Lower lobe of right lung (tissue), 2 donors: ENCODE measurements at places on chromosomes 16 and 17. TPM values are rescaled to one million over a fixed set of nuclear protein-coding genes. Genes with fewer than 3 reads are reported as not detected.
A peak's percentile ranks its signal among the peaks of the same experiment; 100 is the strongest.

Gene CDC6
- 2.3 TPM for total RNA-seq

DNA sequence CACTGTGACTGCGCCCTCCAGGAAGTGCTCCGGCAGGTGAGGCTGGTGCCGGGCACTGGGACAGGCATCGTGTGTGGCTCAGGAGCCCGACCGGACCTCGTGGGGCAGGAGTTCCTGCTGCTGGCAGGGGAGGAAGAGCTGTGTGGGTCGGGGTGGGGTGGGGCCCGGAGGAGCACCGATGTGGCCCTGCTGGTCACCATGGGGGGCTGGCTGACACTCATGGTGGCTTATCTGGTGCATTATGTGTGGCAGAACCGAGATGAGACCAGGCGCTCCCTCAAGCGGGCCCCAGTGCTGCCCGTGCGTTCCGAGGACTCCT lies 16.8 kb downstream of the LRRC3C start:
- no peak overlapping the region for H3K4me3 ChIP-seq
- no peaks in the 10 kb centered on the region for H3K27me3 ChIP-seq
- H3K27ac ChIP-seq: no peak overlapping the region
- H3K4me1 ChIP-seq: no peaks in the 10 kb centered on the region

DNA sequence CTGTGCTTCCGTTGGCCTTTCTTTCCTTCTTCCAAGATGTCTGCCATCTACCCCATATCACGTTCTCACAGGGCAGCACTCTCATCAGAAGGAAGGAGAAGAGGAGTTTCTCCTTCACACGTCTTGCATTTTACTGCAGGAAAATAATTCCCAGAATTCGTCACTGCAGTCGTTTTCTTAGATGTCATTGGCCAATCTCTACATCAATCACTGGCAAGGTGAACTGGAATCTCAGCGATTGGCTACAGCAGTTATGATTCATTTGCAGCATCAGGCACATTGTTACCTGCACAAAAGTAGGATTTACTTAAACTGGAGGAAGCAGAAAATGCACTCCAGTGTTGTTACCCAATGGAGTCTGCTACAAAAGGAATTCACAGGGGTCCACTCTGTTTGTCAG lies 277.2 kb upstream of the RBFOX1 start:
- DNase-seq: no peak
- H3K27ac ChIP-seq: no peak overlapping the region

GRCh38 chr16:78972006-78972405 lies 628.5 kb downstream of the MAF start:
- DNase-seq: no peak
- no peaks in the 10 kb centered on the region for H3K27me3 ChIP-seq
- H3K27ac ChIP-seq: no peak overlapping the region
- H3K4me1 ChIP-seq: no peaks in the 10 kb centered on the region
- H3K36me3 ChIP-seq: no peaks in the 10 kb centered on the region

DNA sequence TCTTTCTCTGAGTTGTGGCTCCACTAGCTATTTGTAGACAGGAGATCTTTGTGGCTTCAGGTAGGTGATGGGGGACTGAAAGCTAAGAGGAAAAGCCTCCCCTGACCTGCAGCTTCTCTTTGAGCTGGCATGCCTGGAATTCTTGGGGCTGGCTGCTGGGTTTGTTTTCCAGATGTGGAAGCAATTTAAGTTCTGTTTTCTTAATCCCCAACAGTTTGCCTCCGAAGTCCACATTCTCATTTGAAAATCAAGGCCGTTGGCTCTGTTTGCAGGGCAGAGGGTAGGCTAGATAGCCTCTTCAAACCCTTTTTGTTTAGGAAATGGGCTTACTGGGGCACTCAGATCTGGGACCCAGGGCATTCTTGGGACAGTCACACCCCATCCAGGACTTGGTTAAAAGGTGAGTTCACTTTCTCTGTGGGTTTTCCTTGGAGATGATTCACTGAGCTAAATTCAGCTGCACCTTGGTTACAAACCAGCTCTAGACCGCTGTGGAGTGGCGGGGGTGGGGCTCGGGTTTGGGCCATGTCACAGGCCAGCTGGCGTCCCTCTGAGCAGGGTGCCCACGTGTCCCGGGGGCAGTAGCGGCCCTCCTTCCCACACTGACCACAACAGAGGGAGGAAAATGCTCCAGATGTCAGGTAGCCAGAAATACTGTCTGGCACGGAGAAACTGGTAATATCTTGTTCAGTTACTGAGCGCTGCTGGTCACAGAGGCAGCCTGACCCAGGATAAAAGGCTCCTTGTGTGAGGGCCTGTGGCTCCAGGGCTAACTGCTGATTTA lies 108.5 kb downstream of the RAB11FIP4 start:
- H3K4me3 ChIP-seq: no peak overlapping the region
- H3K36me3 ChIP-seq: no peaks in the 10 kb centered on the region
- H3K27me3 ChIP-seq: no peaks in the 10 kb centered on the region

DNA sequence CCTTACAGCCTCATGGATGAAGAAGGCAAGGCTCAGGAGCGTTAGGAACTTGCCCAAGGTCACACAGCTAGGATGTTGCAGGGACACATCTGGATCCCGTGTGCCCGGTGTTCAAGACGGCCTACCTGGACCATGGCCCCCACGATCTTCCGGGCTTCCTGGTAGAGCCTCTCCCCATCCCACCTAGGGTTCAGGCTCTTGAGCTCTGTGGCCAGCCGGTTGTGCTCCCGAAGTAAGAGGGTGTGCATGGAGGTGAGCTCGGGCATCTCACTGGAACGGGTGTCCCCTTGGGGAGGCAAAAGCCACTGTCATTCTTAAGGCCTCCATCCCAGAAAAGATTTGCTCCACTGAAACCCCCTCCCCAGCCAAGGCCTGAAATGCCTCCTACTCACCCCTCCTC lies 5.3 kb downstream of the MPO start:
- H3K27ac ChIP-seq: no peak overlapping the region
- no peaks in the 10 kb centered on the region for H3K36me3 ChIP-seq
- no peak overlapping the region for H3K4me3 ChIP-seq
- DNase-seq: no peak
- H3K4me1 ChIP-seq: no peaks in the 10 kb centered on the region

- no peak overlapping the region for H3K27ac ChIP-seq
- H3K36me3 ChIP-seq: no peaks in the 10 kb centered on the region
- peaks cover 48% of the 10 kb centered on the region for H3K27me3 ChIP-seq
- H3K4me1 ChIP-seq: no peaks in the 10 kb centered on the region
Measured at GRCh38 chr16:86736502-86736901, 158.2 kb downstream of the FOXL1 start.

DNA sequence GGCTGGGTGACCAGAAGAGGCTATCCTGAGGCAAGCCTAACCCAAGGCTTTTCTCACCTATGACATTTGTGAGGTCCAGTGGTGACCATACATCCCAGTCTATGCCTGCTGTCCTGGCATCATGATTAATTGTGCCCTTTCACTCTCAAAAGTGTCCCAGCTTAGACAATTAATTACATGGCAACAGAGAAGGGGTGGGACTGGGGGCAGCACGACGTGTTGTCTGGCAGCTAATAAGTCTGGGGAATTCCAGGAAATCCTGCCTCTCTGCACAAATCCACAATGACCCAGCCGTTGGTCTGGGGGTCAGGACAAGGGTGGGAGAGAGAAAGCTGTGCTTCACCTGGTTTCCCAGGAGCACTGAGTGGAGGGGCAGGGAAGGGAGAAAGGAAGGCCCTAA lies 14.0 kb upstream of the MTMR4 start:
- H3K4me1 ChIP-seq: peaks cover 43% of the 10 kb centered on the region
- peak overlapping the region; percentile 53 for H3K27ac ChIP-seq
- no peaks in the 10 kb centered on the region for H3K27me3 ChIP-seq
- no peak for DNase-seq
- H3K4me3 ChIP-seq: peak overlapping the region; percentile 46
- H3K36me3 ChIP-seq: no peaks in the 10 kb centered on the region

DNA sequence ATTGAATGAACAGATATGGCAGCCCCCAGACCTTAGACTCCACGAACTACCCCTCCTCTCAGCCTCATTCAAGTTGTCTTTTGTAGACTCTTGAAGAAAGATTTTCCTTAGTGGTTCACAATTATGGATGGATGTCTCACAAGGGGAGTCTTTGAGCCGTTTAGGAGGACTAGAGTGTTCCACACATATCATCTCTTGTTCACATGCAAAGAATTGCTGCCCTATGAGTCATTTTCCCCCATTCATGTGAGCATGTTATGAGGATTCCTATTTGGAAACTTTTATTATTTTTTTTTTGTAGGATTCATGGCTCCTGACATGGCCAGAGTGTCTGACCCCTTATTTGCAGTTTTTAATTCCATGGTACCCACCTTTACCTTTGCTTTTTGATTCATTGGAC lies 237.1 kb downstream of the SHISA9 start:
- H3K4me1 ChIP-seq: no peaks in the 10 kb centered on the region
- H3K4me3 ChIP-seq: no peak overlapping the region
- DNase-seq: no peak
- H3K27me3 ChIP-seq: no peaks in the 10 kb centered on the region
- H3K36me3 ChIP-seq: no peaks in the 10 kb centered on the region

Gene WSCD1
- 3.6 TPM for total RNA-seq

Gene LITAFD
- not detected for total RNA-seq

Gene MYH8
- total RNA-seq: not detected

Gene CCDC78
- total RNA-seq: 26.1 TPM

DNA sequence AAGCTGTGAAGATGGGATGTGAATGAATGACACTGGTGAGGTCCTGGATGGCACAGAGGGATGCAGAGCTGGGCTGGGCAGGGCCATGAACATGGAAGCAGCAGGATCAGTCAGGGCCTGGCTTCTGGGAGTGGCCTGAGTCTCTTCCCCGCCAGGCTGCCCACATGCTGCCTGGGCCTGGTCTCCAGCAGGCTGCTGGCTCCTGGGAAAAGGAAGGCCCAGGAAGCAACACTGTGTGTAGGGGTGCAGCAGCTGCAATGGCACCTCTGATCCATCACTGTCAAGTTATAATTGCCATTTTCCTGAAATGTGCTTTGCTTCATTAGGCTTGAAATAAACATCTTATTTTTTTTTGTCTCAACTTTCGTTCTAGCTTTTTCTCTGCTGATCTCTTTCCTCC lies 260.2 kb upstream of the N4BP1 start:
- no peak overlapping the region for H3K27ac ChIP-seq
- no peaks in the 10 kb centered on the region for H3K36me3 ChIP-seq
- H3K27me3 ChIP-seq: no peaks in the 10 kb centered on the region
- no peaks in the 10 kb centered on the region for H3K4me1 ChIP-seq

DNA sequence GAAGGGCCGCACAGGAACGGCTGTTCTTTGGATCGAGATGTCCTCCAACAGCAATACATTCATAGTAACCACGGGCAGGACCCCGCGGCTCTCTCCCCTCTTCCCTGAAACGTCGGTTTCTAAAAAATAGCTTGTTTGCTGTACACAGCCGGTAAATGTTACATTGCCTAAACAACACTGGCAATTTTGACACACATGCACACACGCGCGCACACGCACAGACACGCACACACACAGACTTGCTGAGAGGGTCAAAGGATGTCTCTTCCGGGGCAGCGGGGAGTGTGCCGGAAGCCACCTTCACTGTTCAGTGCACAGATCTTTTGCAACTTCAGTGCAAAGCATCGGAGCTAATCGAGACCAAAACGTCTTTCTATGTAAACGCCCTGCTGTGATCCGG lies 35.8 kb downstream of the ZDHHC7 start:
- peaks cover 23% of the 10 kb centered on the region for H3K4me1 ChIP-seq
- H3K4me3 ChIP-seq: no peak overlapping the region
- DNase-seq: no peak
- H3K27me3 ChIP-seq: no peaks in the 10 kb centered on the region
- no peak overlapping the region for H3K27ac ChIP-seq

DNA sequence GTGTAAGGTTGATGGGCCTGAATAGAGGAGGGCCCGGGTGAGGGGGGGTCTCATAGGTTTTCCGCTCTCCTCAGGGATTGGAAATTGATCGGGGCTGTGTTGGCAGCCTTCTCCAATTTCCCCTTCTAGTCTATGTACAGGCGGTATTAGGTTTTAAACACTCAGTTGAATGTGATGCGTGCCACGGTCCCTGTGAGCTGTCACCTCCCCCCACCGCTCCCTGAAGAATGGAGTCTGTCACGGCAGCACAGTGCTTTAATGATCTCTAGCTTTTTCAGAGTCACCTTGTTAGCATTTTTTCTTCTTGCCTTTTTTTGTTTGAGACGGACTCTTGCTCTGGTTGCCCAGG lies 800 bp downstream of the COX4I1 start:
- H3K27ac ChIP-seq: peak overlapping the region; percentile 96
- H3K4me1 ChIP-seq: peaks cover 35% of the 10 kb centered on the region
- peaks cover 55% of the 10 kb centered on the region for H3K36me3 ChIP-seq
- peak overlapping the region; percentile 98 for H3K4me3 ChIP-seq
- DNase-seq: no peak
- no peaks in the 10 kb centered on the region for H3K27me3 ChIP-seq

DNA sequence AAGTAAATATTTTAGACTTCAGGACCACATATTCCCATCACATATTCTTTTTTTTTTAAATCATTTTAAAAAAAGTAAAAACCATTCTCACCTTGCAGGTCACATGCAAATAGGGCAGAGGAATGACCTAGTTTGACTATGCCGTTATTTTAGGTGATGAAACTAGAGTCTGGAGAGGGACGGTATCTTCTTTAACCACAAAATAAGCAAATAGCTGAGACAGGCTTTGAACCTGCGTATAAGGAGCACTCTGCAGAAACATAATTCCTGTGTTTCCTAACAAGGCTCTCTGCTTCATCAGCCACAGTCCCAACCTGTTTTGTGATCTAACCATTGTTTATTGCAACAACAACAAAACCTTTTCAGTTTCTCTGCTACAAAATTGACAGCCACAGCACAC lies 121.5 kb downstream of the PCTP start:
- H3K4me3 ChIP-seq: no peak overlapping the region
- no peak overlapping the region for H3K27ac ChIP-seq
- H3K4me1 ChIP-seq: no peaks in the 10 kb centered on the region
- no peak for DNase-seq

- no peak overlapping the region for H3K4me3 ChIP-seq
- no peak for DNase-seq
- H3K27me3 ChIP-seq: peaks cover 9% of the 10 kb centered on the region
- no peak overlapping the region for H3K27ac ChIP-seq
- no peaks in the 10 kb centered on the region for H3K4me1 ChIP-seq
- no peaks in the 10 kb centered on the region for H3K36me3 ChIP-seq
Measured at GRCh38 chr17:56635641-56636040, 42.1 kb downstream of the NOG start.

Gene CBLN1
- not detected for total RNA-seq

Gene PPY
- not detected for total RNA-seq

DNA sequence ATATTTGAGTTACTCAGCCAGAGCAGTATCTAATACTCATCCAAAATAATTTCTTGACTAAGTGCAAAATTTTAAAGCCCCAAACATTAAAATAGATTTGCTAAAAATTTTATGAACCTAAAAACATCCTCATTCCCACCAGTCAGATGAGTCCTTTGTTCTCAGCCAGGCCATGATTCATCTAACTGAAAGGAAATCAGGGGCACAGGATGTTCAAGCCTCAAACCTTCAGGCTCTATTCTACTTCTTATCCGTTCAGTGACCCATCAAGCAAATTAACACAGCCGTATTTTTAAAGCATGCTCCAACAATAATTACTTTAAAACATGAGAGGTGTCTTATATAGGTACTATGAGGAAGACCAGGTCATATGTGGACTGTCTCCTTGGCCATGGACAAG lies 176.5 kb upstream of the MON1B start:
- no peak overlapping the region for H3K27ac ChIP-seq
- no peaks in the 10 kb centered on the region for H3K4me1 ChIP-seq
- no peak for DNase-seq
- H3K36me3 ChIP-seq: no peaks in the 10 kb centered on the region
